ENCODE measurements at places on chromosomes 2 and 18.

GRCh38 chr2:9617749-9618148 is 13.0 kb downstream of the YWHAQ start:
- DNase-seq = no peak

- DNase-seq = peak; percentile 32
Observed at GRCh38 chr2:24920098-24920808, at the start of gene ADCY3. Gene ADCY3 (minus strand): TSS chr2:24920237. CDS start chr2:24918987, 1,250 bp downstream.

- DNase-seq = no peak
Observed at GRCh38 chr2:171811245-171811628, 82.8 kb downstream of the SLC25A12 start.

- no peak for DNase-seq
Observed at GRCh38 chr2:85222792-85223191, 89.6 kb downstream of the TCF7L1 start.

- DNase-seq = no peak
Observed at GRCh38 chr2:166539340-166540162, 45.5 kb upstream of the SCN7A start.

DNA sequence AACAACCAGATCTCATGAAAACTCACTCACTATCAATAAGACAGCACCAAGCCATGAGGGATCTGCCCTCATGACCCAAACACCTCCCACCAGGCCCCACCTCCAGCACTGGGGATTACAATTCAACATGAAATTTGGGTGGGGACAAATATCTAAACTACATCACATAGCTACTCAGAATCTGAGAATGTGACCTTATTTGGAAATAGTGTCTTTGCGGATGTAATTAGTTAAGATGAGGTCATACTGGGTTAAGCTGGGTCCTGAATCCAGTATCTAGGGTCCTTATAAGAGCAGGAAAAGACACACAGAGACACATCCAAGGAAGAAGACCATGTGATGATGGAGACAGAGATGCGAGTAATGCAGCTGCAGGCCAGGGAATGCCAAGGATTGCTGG is 27.5 kb upstream of the REEP1 start:
- DNase-seq = no peak

- no peak for DNase-seq
Observed at GRCh38 chr2:37583867-37584266, 87.6 kb downstream of the CDC42EP3 start.

GRCh38 chr2:70460333-70460732 is 93.3 kb downstream of the TGFA start:
- no peak for DNase-seq

DNA sequence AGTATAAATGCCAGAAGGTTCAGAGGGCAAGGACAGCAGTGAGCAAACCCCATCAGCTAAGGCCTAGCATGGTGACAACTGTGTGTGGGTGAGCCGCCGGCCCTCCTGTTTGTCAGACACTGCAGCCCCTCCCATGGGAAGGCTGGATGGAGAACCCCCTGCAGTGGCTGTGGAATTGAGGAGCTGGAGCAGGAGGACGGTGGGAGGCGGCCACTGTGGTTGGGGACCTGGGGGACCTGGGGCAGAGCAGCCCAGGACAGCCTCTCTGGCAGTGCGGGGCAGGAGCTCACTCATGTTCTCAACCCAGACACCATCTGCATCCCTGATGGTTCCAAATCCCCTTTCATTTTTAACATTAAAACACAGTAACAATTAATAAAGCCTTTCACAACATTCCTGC is 68.8 kb downstream of the TSHZ1 start:
- DNase-seq = no peak

DNA sequence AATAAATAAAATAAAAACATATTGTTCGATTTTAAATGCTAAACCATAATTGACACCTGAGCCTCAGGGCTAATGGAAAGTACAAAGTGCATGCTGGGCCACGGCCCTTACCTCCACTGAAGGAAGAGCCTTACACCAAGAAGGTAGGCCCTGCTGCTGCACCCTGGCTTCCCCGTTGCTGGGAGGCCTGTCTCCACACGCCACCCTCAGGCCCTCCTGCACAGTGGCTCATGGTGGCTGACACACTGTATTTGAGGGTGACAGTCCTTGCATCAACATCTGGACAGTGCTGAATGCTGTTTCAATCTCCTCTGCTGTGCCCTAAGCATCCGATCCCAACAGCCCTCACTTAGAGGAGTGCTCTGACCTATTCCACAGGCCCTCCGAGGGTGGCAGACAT is 39.3 kb upstream of the EDAR start:
- DNase-seq = no peak

DNA sequence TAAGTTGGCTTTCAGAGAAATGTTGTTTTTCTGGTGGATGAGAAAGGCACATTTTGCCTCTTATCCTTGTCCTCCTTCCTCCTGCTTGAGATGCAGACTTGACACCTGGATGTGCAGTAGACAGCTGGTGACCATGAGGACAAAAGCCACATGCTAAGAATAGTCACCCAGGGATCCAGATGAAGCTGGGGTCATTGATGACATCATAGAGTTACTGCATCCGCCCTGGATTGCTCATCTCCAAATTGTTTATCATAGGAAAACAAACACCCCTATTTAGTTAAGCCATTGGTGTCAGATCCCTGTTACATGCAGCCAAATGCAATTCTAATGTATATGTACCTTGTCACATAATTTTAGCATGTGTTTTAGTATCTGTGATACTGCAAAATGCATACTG is 16.3 kb upstream of the SLC1A4 start:
- no peak for DNase-seq

DNA sequence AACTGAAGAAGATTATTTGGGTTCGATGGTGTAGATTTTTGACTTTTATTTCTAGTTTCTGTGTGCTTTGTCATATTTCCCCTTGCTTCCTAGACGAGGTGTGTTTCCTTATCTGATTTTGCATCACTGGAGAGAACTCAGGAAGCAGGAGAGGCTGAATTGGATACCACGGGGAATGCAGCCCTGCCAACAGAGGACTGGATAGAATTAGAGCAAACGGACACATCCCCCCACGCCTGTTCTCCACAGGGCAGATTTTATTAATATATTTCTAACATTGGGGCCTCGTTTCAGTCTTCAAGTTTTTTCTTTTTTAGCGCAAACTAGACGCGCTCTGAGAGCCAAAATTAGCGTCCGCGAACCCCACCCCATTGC is 678 bp upstream of the VAPA start:
- no peak for DNase-seq

- DNase-seq = no peak
Observed at GRCh38 chr2:17043173-17043572, 377.5 kb upstream of the CYRIA start.

- no peak for DNase-seq
Observed at GRCh38 chr18:13452388-13452811, 233.8 kb downstream of the LDLRAD4 start.

GRCh38 chr18:57267368-57267925 is 84.9 kb upstream of the ST8SIA3 start:
- no peak for DNase-seq

DNA sequence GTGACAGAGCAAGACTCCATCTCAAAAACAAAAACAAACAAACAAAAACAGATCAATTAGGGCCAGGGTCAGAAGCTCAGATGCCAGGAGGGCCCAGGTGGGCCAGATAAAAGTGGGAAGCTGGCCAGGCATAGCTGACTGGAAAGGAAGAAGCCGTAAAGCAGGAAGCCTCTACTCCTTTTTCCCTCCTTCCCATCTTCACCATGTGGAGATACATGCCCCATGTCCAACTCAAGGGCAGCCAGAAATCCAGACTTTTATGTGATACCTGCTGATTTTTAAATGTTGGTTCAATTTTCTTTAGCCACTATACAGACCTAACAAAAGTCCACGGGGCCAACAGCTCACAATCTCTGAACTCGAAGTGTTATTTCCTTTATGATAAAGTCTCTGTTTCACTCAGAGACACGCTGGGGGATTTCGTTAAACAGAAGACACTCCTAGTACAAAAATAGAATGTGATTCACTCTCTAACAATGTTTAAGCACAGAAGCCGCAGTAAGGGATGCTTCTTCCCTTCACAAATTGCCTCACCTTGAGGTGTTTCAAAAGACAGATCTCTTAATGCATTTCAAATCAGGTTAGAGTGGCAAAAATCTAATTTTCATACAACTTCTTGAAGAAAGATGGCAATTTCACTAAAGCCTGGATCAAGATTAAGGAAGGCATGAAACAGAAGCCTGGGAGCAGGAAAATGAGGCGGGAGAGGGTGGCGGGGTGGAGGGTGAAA is 14.0 kb downstream of the TMEM247 start:
- DNase-seq = no peak

- no peak for DNase-seq
Observed at GRCh38 chr18:51537487-51537886, 340.0 kb upstream of the MEX3C start.

DNA sequence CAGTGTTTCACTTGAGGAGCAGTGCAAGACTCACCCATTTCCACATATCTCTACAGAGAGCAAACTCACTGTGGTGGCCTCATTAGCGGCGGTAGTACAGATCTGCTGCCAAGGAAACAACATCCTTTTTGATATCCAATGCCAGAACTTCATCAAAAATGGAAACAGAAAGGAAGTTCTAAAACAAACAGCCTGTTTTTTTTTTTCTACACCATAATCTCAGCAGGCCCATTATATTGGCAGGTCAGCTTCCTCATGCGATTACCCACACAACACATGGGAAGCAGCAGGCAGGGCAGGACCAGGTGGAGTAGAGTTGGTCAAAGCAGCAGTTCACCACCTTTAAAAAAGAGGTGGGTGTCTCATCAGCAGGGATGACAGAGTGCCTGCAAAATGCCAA is 678.9 kb upstream of the CELF4 start:
- DNase-seq = no peak

GRCh38 chr2:113716291-113716690 is 40.2 kb downstream of the SLC35F5 start:
- no peak for DNase-seq

DNA sequence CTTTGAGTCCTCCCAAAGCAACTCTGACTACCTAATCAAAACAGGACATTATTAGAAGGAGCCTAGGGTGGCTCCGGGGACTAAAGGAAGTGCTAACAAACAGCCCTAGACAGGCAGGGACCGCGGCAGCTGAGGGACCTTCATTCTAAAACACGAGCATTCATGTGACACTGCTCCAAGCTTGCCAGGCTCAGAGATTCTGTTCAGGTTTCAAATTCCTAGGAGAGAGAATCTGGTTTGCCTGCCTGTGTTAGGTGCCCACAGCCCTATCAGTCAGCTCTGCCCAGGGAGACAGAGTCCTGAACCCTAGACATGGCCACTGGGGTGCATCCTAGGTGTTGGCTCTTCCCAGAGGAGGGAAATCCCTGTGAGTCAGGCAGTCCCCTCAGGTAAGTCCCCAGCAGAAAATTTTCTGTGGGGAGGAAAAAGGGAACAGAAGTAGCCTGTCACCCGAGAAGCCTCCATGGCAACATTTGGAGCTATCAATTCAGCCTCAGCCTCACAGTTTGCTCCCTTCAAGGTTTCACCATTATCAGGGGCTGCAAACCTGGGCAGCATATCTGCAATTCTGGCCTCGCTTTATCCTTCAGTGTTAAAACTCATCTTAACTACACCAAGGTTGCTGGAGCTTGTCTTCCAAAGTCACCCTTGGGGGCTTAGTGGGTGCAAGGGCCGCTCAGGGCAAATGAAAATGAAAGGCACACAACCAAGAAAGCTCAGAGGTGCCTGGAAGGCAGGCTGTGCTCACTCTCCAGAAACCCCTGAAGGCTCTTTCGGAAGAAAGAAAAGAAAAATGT is 28.6 kb downstream of the PCBP1 start:
- DNase-seq = no peak

- no peak for DNase-seq
Observed at GRCh38 chr18:79438089-79438897, 42.6 kb downstream of the NFATC1 start.

DNA sequence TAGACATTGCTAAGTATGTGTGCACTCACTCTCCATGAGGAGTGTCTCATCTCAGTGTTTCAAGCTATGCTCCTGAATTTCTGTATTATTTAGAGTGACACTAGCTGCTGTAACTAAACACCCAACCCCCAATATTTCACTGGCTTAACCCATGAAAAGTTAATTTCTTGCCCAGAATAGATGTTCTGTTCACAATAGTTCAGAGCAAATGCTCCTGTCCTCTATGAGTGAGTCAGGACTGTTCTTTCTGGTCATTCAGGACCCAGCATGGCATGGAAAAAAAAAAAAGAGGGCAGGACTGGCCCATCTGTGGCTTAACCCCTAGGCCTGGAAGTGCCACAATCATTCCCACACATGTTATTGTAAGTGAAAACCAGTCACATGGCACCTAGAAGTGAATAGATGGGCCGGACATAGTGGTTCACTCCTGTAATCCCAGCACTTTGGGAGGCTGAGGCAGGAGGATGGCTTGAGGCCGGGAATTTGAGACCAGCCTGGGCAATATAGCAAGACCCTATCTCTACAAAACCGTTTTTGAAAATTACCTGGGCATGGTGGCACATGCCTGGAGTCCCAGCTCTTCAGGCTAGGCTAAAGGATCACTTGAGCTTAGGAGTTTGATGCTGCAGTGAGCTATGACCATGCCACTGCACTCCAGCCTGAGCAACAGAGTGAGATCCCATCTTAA is 663.6 kb downstream of the IRS1 start:
- DNase-seq = no peak

Data from stimulated activated CD8-positive, alpha-beta memory T cell treated with anti-CD3 and anti-CD28 coated beads, Interleukin-7, amount 100 ng/mL, for 1 hour (primary cell).